Glutamatergic neuron (in vitro differentiated cells): ENCODE measurements at places on chromosomes 7 and 10. TPM values are rescaled to one million over a fixed set of nuclear protein-coding genes. Genes with fewer than 3 reads are reported as not detected.

KCNH2 gene
- total RNA-seq, result 73.7 TPM

SAP25 gene
- 8.0 TPM for total RNA-seq

OR6V1 gene
- not detected for total RNA-seq

GOLGA7B gene
- total RNA-seq, result 21.5 TPM

NPM3 gene
- total RNA-seq, result 18.1 TPM
